Stimulated activated CD8-positive, alpha-beta memory T cell treated with anti-CD3 and anti-CD28 coated beads, Interleukin-4, amount 100 ng/mL, for 4 hours (primary cell): ENCODE measurements at places on chromosomes 5 and 9.

- no peak for DNase-seq
Measured at GRCh38 chr9:83355729-83356151, 182.5 kb downstream of the FRMD3 start.

DNA sequence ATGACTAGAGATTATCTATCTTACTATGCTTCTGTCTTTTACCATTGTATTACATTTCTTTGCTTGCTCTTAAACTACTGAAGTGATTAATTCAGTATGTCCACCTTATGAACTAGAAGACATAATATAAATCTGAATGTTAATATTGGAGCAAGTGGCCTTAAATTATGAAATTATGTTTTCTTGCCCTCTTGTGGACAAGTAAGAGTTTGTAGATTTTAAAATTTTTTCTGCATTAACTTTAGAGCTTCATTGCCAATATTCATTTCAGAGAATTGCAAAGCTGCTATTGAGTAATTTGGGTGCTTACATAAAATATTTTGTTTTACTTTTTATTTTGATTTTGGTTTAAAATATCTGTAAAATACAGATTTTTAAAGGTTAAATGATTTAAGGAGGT, 55.3 kb downstream of the RANBP17 start:
- DNase-seq = no peak

GRCh38 chr9:118761016-118761790, 608.0 kb downstream of the BRINP1 start:
- DNase-seq = no peak

DNA sequence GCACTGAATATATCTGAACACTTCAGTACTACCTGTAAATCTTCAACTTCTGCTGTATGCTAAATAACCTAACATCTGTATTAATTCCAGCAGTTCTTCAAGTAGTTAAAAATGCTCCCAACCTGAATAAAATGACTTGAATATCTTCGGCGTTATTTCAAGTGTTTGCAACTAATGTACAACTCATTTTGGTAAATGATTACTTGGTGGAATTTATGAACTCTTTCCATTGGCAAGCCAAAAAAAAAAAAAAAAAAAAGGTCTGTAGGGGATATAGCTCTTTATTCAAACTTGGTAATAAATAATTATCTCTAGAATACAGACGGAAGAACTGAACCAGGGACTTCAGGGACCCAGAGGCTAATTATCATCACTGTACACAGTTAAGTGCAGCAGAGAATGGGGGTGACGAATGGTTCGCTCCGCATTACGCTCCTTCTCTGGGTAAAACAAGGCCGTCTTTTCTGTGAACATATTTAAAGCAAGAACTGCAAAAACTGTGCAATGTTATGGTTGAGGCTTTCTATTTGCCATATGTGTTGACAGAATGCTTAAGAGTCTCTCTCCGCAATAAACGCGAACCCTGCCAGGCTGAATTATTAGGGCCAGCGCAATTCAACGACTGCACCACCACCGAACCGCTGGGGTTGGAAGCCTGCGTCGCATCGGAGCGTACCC, 1.9 kb upstream of the ERBIN start:
- no peak for DNase-seq

DNA sequence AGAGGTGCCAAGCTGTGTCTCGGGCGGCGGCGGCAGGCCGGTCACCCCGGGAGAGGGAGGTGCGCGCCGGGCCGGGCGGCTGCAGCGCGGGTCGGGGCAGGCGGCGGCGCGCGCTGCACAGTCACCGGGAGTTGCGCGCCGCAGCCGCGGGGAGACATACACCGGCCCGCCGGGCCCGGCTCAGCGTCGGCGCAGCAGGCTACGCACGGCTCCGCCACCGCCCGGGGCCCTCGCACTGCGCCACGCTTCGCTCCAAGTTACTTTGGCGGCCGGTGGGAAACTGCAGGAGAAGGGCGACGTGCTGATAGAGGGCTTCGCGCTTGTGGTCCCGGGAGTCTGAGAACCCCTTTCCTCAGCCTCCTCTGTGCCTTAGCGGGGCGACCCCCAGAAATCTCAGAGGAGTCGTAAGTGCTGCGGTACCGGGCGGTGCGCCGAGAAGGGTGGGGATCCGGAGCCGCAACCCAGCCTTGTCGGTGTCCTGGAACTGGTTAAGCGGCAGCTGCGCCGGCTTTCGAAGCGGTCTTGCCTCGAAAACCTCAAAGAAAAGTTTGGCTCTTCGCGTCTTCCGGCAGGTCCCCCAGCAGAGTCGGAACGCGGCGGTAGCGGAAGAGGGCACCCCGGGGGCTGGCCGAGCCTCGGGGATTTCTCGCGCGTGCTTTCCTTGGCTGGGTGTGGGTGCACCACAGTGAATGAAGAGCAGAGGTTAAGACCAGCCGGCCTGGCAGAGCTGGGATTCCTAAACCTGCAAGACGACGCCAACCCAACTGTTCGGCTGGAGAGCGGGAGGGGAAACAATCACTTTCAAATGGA, at the start of gene EFNA5:
EFNA5 (minus strand) TSS at position 6 of the 810 bp plus-strand sequence.
- DNase-seq = no peak

GRCh38 chr5:43348207-43348606, 35.0 kb upstream of the HMGCS1 start:
- no peak for DNase-seq

- no peak for DNase-seq
Measured at GRCh38 chr5:82894716-82895115, 182.5 kb downstream of the TMEM167A start.

GRCh38 chr5:134600600-134600999, 32.0 kb downstream of the SAR1B start:
- DNase-seq = no peak

- DNase-seq = no peak
Measured at GRCh38 chr9:132651259-132651658, 18.5 kb downstream of the DDX31 start.

- DNase-seq = no peak
Measured at GRCh38 chr5:134267366-134268018, 41.6 kb upstream of the PPP2CA start.

- DNase-seq = no peak
Measured at GRCh38 chr5:1312993-1313833, 18.3 kb upstream of the TERT start.

DNA sequence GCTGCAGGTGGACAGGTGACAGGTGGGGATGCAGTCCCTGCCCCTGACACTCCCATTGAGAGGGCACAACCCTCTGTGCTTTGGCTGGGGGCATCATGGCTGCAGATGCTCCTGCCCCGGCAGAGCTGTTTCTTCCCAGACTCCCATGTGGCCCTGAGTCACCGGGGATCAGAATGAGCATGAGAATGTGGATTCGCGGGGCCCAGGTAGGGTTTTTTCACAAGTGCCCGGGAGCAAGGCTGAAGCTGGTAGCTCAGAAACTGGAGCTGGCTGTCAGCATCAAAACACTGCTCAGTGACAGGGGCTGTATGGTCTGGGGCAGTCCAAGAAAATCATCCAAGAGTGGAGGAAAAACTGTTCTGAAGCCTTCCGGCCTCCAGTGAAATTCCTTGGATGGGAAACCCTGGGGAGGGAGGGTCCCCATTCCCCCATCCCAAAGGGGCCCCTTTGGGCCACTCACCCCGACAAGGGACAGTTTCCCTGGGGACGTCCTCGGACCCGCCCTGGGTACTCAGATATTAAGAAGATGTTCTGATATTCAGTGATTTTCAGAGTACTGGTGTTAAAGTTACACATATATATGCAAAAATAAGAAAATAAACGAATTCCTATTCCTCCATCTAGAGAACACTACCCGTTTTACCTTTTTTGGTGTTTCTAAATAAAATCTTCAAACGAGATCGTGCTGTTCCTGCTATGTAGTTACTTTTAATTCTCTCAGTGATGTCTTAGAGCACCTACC, 120.1 kb upstream of the LPCAT1 start:
- DNase-seq = no peak

- DNase-seq = no peak
Measured at GRCh38 chr5:143495110-143495509, 91.6 kb upstream of the NR3C1 start.

GRCh38 chr9:6598249-6598725, 47.2 kb downstream of the GLDC start:
- no peak for DNase-seq

DNA sequence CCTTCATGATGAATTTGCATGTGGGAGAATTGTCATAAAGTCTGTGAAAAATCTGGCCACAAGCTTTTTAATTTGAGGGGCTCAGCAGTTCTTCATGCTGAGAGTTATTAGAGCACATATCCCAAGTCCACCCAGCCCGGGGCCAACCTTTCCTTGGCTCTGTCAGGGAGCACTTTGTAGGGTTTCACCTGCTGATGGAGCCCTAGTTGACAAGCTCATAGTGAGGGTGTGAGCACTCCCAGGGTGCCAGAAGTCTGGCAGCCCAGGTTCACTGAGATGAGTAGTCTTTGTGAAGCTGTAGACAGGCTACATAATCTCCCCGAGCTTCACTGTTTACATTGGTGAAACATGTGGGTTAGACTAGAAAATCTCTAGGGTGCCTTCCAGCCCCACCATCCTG, 97.2 kb upstream of the NREP start:
- no peak for DNase-seq

DNA sequence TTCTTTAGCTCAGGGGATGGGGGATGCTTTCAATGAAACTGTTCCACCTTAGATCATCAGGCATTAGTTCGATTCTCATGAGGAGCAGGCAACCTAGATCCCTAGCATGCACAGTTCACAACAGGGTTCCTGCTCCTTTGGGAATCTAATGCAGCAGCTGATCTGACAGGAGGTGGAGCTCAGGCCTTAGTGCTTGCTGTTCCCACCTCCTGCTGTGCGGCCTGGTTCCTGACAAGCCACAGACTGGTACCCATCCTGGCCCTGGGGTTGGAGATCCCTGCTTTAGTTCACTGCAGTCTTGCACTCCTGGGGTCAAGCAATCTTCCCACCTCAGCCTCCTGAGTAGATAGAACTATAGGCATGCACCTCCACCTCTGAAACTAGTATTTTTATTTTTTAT, 1369.8 kb upstream of the NUDT12 start:
- no peak for DNase-seq

- DNase-seq = no peak
Measured at GRCh38 chr5:1443991-1444360, 1.3 kb downstream of the SLC6A3 start.

DNA sequence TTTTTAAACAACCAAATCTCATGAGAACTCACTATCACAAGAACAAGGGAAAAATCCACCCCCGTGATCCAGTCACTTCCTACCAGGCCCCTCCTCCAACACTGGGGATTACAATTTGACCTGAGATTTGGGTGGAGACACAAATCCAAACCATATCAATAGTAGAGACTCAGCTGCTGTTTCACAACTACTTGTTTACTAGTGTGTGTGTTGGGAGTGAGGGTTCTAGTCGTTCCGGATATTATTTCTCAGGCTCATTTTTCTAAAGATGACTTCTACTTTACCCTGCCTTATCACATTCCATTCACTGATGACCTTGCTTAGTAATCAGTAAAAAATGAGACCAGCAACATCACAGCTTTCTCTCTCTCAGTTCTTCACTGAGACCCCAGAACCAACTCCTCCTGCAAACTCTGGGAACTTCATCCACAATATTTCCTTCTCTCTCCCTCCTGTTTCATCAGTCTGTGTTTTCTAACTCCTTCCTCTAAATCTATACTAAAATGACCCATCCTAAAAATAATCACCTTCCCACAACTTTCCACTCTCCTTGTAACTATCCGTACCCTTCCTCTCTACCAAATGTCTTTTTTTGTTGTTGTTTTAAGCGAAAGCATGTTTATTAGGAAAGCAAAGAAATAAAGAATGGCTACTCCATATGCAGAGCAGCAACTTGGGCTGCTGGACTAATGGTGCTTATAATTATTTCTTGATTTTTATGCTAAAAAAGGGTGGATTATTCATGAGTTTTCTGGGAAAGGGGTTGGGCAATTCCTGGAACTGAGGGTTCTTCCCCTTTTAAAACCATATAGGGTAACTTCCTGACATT, 121.5 kb upstream of the SPRY4 start:
- no peak for DNase-seq

DNA sequence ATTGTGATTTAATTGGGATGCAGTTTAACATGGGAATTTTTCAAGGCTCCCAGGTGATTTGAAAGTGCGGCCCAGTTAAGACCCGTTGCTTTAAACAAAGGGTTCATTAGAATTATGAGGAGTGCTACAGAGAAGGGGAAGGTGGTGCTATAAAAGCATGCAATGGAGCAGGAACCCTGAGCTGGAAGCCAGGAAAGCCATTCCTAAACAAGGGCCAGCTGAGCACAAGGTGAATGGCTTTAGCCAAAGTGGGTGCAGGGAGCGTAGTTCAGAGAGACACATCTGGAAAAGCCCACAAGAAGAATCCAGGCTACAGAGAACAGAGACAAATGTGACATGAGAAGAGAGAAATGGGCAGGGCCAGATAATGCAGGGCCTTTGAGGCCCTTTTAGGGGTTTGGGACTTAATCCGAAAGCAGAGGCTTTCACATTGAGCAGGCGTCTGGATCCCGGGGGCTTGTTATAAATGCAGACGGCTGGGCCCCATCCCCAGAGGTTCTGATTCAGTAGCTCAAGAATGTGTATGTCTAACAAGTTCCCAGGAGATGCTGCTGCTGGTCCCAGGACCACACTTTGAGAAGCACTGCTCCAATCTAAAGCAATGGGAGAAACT, 138.1 kb upstream of the WWC1 start:
- DNase-seq = no peak

GRCh38 chr5:132100672-132101261, 27.2 kb downstream of the CSF2 start:
- DNase-seq = no peak

GRCh38 chr5:159705948-159706347, 210.3 kb upstream of the ADRA1B start:
- no peak for DNase-seq

DNA sequence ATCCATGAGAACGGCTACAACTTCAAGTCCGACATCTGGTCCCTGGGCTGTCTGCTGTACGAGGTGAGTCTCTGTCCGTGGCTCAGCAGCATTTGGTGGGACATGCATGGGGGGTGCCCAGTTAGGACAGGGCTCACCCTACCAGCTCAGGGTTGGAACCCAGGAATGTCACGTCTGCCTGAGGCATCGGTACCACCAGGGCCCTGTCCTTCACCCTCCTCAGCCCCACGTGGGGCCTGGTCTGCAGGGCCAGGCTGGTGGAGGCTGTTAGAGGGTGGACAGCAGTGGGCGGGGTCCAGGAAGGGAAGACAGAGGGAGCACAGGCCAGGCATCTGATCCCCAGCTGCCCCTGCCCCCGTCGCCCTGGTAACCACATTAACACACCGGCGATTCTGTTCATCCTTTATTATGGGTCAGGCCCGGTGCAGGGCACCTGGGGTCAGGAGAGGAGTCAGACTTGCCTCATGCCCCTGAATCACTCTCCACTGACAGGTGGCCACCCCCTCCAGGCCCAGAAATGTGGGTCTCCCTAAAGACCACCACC, 75.6 kb downstream of the PSMB7 start:
- no peak for DNase-seq

DNA sequence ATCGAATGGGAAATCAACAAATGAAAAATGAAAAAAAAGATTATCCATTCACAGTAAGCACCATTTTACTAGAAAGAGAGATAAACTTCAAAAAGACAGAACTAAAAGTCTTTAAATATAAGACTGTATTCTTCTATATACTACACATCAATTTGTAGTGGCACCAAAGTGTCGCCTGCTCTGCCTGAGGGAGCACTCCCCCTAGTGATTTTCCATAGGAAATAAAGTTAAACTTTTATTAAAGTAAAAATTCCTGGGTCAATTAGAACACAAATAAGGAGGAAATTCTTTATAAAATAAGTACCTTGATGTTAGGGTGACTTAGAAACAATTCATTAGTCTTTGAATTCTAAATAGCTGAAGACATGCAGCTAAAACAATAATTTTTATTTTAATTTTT, 9.7 kb downstream of the RAD1 start:
- no peak for DNase-seq
